H1 (cell line): ENCODE measurements at places on chromosomes 12 and 14. TPM values are rescaled to one million over a fixed set of nuclear protein-coding genes. Genes with fewer than 3 reads are reported as not detected.
A peak's percentile ranks its signal among the peaks of the same experiment; 100 is the strongest.

The KCNH5 gene
- total RNA-seq: 0.50 and 0.55 TPM in 2 replicates

The GPR84 gene
- total RNA-seq: not detected in 2 replicates

The CRADD gene
- 7.5 and 8.1 TPM in 2 replicates for total RNA-seq

The CCDC197 gene
- total RNA-seq: not detected in 2 replicates

The POTEG gene
- total RNA-seq: not detected in 2 replicates

The GPX2 gene
- 0.30 and 0.50 TPM in 2 replicates for total RNA-seq

The DEPDC4 gene
- total RNA-seq: 3.8 and 4.8 TPM in 2 replicates

The TAS2R50 gene
- total RNA-seq: 0.33 and 0.50 TPM in 2 replicates

The TMEM30B gene
- 11.0 and 11.2 TPM in 2 replicates for total RNA-seq

The AQP5 gene
- 1.7 and 2.5 TPM in 2 replicates for total RNA-seq

The SYNDIG1L gene
- 3.0 and 3.5 TPM in 2 replicates for total RNA-seq

The C3AR1 gene
- not detected in 2 replicates for total RNA-seq

- peak; percentile 80 for DNase-seq
Measured at GRCh38 chr14:99995700-99996356, 69.4 kb upstream of the EVL start.

GRCh38 chr12:92927436-92928281 is 1.4 kb downstream of the EEA1 start:
- no peak for DNase-seq

DNA sequence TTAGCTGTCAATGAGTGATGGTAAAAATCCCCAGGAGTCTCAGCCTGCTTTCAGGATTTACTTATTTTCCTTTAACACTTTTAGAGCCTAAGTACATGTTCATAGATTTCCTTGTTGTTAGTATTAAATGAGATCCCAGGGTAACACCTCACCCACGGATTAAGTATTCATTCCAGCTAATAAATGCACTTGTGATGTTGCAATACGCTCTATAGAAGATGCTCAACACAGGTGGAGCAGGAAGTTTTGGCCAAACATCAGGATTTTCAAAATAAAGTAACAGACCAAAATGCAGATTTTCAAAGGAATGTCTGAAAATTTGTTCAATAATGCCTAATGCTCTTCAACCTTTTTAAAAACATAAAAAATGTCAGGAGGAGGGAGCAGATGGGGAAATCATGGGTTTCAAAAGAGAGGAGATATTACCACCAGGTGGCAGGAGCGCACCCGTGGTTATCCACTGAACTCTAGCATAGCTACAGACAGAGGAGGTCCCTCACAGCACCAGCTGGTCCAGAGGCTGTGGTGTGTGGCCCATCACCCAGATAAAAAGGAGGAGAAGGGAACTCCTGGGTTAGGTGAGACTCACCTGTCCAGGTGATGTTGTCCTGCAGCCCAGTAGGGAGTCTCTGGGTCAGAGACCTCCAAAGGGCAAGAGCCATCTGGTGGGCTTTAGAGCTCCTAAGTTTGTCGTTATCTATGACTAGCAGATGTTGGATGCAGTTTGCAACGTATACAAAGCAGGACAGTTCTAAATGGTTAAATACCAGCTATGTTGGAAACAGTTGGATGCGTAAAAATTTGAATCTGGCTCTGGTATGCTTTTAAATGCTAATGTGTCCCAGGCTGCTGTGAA is 1158.4 kb upstream of the TMEM132C start:
- DNase-seq: no peak

GRCh38 chr12:119181202-119181601 is 2.5 kb downstream of the HSPB8 start:
- no peak for DNase-seq

DNA sequence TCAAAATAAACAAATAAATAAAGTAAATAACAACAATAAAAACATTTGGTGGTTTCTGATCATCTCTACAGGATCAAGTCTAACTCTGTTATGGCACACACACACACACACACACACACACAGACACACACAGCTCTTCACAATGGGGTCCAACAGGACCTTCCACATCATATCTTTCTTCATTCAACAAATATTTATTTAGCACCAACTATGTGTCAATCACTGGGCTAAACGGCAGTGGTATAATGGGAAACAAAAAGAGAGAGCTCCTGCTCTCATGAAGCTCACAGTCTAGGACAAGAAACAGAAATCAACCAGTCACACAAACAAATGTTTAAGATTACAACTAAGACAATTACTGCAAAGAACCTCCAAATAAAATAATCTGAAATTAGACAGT is 9.3 kb downstream of the PPP1R13B start:
- DNase-seq: no peak

DNA sequence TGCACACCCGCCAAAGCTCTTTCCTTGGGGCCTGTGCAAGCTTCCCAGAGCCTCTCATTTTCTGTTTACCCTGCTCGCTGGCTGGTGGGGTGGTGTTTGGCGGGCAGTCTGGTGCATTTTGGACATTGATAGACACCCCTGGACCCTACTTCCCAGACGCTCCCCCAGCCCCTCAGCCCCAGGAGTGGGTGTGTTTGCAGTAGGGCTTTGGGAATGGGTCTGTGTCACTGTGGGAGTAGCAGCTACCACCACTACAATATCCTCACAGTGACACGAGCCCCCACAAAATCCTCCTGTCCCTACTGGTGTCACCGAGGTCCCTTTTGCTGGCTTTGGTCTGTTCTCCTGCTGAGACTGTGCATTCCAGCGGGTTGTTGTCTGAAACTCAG is 371.3 kb downstream of the TMEM121 start:
- no peak for DNase-seq

DNA sequence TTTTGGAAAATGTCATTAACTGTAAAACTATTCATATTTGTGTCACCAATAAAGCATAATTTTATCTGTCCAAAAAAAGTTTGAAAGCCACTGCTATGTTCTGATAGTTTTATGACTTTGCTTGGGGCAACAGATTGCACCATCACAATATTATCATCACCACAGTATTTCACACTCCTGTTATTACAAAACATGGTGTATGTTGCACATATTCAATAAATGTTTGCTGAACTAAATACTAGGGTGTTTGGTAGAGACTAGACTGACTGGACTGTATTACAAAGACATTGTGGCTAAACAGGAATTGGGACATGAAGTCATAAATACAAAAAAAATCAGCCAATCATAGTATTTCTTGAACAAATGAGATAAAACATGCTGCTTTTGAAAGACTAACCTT is 55.1 kb downstream of the PAWR start:
- no peak for DNase-seq

DNA sequence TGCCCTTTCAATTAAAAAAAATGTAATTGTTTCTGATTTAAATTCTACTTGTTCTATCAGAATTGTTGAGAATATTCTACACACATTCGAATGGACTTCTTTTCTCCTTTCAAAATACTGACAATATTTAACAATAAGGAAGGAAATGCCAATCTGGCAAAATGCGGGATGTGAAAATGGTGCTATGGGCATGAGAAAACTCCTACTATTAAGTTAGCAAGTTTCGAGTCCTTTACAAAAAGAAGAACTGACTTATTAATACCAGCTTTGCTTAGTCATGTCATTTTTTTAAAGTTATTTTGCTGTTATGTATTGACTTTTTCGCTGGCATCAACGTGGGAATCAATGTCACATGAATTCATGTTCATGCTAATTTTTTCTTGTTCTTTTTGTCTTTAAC is 31.7 kb upstream of the ARL1 start:
- DNase-seq: no peak

DNA sequence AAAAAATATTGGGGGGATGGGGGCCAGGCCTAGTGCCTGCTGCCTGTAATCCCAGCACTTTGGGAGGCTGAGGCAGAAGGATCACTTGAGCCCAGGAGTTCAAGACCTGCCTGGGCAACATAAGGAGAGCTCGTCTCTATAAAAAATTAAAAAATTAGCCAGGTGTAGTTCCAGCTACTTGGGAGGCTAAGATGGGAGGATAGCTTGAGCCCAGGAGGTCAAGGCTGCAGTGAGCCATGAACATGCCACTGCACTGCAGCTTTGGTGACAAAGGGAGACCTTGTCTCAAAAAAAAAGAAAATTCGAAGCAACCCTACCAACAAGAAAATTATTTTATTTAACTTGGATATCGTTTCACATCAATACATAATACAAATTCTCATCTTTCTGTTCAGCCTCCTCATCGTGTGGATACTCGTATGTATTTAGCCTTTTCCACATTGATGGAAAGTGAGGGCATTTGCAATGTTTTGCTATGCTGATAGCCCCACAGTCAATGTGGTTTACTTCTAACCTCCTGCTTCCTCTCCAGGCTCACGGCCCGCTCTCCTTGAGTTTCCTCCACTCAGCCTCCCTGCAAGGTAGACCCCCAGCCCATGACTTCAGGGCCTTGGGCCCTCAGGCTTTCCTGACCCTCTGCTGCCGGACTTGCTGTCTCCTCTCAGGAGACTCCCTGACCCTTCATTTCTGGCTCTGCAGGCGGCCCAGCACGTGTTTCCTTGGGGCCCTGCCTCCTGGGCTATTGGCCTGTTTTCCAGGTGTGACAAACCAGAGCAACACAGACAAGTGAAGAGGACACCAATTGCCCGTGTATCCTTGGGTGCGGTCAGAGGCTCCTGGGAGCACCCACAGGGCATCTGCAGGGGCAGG is 54.8 kb downstream of the NFKBIA start:
- peak; percentile 52 for DNase-seq

GRCh38 chr14:72736308-72736707 is 157.6 kb downstream of the DPF3 start:
- no peak for DNase-seq

DNA sequence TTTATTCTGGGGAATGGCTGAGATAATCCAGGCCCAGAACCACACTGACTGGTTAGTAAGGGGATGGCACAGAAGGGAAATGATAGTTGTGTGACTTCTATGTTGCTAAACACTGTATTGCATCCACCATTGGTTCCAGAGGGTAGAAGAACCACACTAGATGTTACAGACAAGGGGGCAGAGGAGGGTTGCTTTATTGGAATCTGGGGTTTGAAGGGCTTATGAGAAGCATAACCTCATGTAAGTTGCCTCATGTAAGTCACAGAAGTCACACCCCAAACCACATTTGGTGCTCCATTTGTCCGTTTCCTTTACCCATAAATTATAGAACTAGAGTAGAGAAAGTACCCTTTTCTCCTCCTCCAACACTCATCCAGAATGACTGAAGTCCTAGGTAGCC is 5.5 kb upstream of the PSMA6 start:
- DNase-seq: no peak

- DNase-seq: no peak
Measured at GRCh38 chr12:46401662-46402061, 29.1 kb upstream of the SLC38A2 start.

GRCh38 chr12:127162902-127163301 is 1104.1 kb upstream of the TMEM132C start:
- no peak for DNase-seq

GRCh38 chr12:109727039-109727723 is 13.6 kb downstream of the FAM222A start:
- DNase-seq: no peak

- DNase-seq: no peak
Measured at GRCh38 chr12:120118321-120119061, 1.9 kb upstream of the RAB35 start.

DNA sequence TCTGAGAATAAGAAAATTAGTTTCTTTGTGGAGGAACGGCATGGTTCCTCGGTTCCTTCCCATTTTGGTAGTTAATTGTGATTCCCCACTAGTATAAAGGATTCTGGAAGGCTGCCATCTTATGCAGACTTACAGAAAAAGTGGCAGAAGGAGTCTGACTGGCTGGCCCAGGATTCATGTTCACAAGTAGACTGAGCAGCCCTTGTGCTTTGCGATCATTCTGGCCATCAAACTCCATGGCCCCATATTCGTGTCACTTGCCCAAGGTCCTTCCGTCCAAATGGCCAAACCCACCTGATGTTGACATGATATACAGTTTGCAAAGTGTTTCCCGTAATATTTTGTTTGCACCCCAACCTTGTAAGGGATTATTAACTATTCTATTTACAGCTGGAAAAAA is 297.2 kb upstream of the AMIGO2 start:
- no peak for DNase-seq

GRCh38 chr14:76324133-76324532 is 51.8 kb upstream of the ESRRB start:
- DNase-seq: no peak

GRCh38 chr12:68981516-68981915 is 48.5 kb upstream of the CPM start:
- no peak for DNase-seq

- no peak for DNase-seq
Measured at GRCh38 chr12:10722502-10722904, 620 bp downstream of the YBX3 start.

- no peak for DNase-seq
Measured at GRCh38 chr14:89320381-89321000, 96.5 kb downstream of the FOXN3 start.

GRCh38 chr14:68506021-68506644 is 286.7 kb downstream of the ZFP36L1 start:
- no peak for DNase-seq

DNA sequence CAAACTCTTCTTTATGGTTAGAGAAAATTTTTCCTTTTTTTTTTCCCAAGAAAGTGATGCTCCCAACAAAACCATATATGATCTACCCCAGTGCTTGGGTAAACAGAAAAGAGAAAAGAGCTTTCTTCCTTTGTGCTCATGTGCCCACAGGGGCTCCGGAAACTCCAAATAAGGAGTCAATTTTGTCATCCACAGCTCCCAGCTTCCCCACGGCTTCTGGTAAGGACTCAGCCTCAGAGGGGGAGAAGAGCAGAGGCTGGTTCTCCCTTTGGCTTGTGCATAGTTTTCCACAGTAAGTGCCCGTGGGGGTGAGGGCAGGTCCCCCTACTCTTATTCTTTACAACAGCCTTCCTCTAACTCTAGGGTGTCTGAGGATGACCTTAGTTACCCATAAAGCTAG is 13.3 kb upstream of the RGS6 start:
- peak; percentile 51 for DNase-seq

DNA sequence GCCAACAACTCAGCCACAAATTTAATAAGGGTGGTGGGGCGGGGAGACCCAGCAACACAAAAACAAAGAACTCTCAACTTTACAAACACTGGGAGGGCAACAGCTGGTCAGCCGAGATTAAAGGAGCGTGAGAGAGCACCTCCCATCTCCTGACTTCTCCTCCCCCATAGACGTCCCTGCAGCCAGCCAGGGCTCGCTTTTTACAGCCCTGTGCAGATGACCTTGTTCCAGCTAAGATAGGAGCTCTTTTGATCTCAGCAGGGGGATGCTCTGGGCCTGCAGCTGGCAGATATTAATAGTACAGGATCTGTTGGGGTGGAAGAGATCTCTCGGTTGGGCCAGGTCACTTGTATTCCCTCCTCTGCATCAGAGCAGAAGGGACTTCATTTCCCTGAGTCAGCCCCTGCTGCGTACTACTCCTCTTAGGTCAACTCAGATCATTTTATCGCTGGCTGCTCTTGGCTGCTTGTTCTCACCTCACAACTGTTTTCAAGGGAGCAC is 475.8 kb downstream of the RAD51B start:
- no peak for DNase-seq

GRCh38 chr12:124721501-124722162 is 142.0 kb downstream of the SCARB1 start:
- DNase-seq: no peak

GRCh38 chr14:90349739-90350138 is 18.0 kb upstream of the NRDE2 start:
- no peak for DNase-seq

- no peak for DNase-seq
Measured at GRCh38 chr12:95962222-95962621, 19.1 kb downstream of the AMDHD1 start.
